Bronchus fibroblast of lung (primary cell): ENCODE measurements at places on chromosomes 13 and 19. TPM values are rescaled to one million over a fixed set of nuclear protein-coding genes. Genes with fewer than 3 reads are reported as not detected.

Gene CD177
- not detected in 2 replicates for total RNA-seq

Gene GARRE1
- 8.8 and 10.8 TPM in 2 replicates for total RNA-seq

Gene CCDC194
- total RNA-seq: not detected in 2 replicates

Gene CGB3
- total RNA-seq: not detected in 2 replicates

Gene IRS2
- 12.6 and 15.3 TPM in 2 replicates for total RNA-seq

Gene TINCR
- under 0.01 TPM in 1 of 2 replicates, not detected in the other for total RNA-seq

Gene KLK1
- not detected in 2 replicates for total RNA-seq

Gene CBARP
- total RNA-seq: 1.8 and 2.9 TPM in 2 replicates

Gene FOXA3
- total RNA-seq: under 0.01 TPM in 1 of 2 replicates, not detected in the other

Gene MBD3L3
- total RNA-seq: not detected in 2 replicates

Gene C3
- 1.8 TPM in 2 replicates for total RNA-seq

Gene EBI3
- 0.34 TPM in 1 of 2 replicates, not detected in the other for total RNA-seq

Gene PDE4A
- total RNA-seq: 3.4 and 4.8 TPM in 2 replicates

Gene PRODH2
- not detected in 2 replicates for total RNA-seq

Gene ANGPTL8
- not detected in 2 replicates for total RNA-seq

Gene PTH2
- total RNA-seq: not detected in 2 replicates

Gene C19orf67
- not detected in 2 replicates for total RNA-seq

Gene PRRG2
- 0.30 and 0.84 TPM in 2 replicates for total RNA-seq

Gene CD79A
- under 0.01 and 0.45 TPM in 2 replicates for total RNA-seq

Gene ZNF723
- total RNA-seq: not detected in 2 replicates

Gene MTUS2
- total RNA-seq: not detected in 2 replicates

Gene CEACAM16
- total RNA-seq: not detected in 2 replicates

Gene NCAN
- total RNA-seq: not detected in 2 replicates

Gene ZNF418
- total RNA-seq: 1.2 and 1.3 TPM in 2 replicates

Gene ATXN8OS
- not detected in 2 replicates for total RNA-seq

Gene ZNF600
- 1.5 and 1.6 TPM in 2 replicates for total RNA-seq

Gene ZNF442
- 1.0 and 1.8 TPM in 2 replicates for total RNA-seq

Gene PEG3
- 0.84 and 1.6 TPM in 2 replicates for total RNA-seq
